Nucleus accumbens (tissue), 56 donors: ENCODE measurements at places on chromosomes 7 and 10.

GRCh38 chr7:139618482-139619366 is 95.2 kb downstream of the CLEC2L start:
- DNase-seq = no peak

DNA sequence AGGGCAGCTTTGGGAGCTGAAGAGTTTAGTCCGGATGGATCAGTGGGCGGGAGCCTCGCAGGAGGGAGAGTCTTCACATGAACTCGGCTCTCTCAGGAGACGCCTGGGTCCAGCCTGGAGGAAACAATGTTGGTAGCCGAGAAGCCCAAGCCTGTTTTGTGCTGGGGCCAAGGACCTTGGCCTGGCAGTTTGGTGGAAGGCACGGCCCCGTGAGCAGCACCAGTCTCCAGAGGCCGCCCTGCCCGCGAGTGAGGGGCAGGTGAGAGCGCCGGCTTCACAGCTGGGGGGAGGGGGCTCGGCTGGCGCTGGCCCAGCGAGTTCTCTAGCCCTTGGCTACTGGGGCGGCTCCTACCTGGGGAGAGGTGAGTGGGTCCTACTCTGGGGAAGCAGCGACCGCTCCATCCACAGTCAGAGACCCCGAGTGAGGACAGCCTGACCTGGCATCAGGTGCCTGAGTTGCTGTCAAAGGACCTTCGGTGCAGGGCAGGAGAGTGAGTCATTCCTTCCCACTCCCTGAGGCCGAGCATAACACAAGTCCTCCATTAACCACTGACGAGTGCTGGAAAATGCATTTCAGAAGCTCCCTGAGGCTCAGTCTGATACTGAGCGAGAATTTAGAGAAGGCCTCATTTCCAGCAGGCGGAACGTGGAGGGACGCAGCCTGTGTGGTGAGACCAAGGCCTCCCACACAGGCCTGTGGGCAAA is 89.3 kb upstream of the DIP2C start:
- DNase-seq = no peak

DNA sequence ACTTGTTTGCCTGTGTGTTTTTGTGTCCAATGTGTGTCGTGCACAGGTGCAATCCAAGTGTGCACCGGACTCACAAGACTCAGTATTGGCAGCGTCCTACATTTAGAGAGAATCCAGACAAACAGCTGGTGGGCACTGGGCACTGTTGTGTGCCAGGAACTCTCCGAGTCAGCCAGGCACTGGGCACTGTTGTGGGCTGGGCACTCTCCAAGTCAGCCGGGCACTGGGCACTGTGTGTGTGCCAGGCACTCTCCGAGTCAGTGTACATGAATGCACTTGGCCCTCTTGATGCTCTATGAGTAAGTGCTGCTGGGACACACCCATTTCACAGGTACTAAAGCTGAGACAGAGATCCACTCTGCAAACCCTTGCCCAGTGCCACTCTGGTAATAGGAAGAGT is 303.5 kb downstream of the PTPRN2 start:
- no peak for DNase-seq

DNA sequence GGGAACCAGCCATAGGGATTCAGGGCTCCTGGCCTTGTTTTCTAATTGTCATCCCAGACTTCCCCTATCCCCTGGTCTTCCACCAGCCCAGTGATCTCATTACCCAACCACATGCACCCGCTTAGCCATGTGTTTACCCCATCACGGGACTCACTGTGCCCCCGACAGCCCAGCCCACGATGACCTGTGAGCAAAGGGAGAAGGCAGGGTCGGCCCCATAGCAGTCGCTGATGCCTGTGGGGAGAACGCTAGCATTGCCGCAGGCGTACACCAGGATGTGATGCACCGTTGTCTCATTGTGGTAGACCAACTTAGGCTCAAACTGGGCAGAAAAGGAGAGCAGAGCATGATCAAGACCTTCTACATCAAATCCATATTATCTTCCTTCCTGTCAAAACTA is 14.0 kb downstream of the PRSS58 start:
- no peak for DNase-seq

- no peak for DNase-seq
Observed at GRCh38 chr10:30169342-30169741, 110.0 kb upstream of the JCAD start.

- DNase-seq = no peak
Observed at GRCh38 chr10:99914236-99914635, 95.5 kb downstream of the DNMBP start.

GRCh38 chr10:116840389-116841075 is 8.8 kb upstream of the ENO4 start:
- DNase-seq = no peak

GRCh38 chr10:123409426-123409825 is 255.2 kb downstream of the BUB3 start:
- DNase-seq = no peak

- no peak for DNase-seq
Observed at GRCh38 chr10:60257767-60258428, 131.8 kb downstream of the ANK3 start.

DNA sequence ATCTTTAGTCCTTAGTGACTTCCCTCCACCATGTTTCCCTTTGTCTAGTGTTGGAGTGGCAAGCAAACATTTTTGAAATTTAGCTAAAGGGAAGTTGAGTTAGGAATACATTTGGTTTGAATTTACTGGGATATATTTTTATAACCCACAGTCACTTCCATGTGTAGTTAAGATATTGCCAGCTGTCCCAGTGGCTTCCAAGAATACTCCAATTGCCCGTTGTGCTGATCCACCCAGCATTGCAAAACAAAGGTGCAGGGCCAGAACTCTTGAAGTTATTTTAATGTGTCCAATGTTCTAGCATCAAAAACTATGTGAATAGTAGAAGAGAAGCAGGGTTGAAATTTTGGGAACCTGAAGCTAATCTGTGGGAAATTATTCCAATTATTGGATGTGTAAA is 2.5 kb upstream of the P4HA1 start:
- DNase-seq = no peak

DNA sequence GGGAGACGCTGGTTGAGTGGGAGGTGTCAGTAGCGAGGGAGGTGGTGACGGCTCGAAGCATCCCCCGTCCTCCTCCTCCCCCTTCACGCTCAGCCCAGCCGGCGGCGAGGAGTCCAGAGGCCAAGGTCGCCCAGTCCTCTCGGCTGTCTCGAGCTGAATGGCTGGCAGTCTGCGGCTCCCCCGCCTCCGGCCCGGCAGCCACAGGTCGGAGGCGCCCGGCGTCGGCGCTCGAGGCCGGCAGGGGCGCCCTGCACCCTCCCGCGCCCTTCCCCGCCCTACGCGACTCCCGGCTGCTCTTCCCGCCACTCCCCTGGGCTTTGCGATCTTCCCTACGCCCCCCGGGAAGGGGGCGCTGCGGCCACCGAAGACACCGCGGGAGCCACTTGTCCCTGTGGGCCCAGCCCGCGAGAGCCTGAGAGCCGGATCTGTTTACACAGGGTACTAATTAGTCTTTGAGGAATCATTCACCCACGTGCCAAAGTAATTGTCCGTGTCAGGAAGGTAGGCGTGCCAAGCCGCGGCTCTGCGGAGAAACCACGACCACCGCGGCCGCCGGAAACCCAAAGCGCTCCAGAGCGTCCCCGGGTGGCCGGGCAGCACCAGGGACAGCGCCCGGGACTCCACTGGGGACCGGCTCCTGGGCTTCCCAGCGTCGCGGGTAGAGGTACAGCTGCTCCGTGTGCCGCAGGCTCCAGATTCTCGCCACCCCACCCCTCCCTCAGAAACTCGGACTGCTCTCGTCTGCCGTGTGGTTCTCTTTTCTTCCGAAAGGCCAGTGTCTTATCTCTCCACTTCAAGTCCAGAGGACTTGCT is at the start of gene NXPH1:
TSS of gene NXPH1 (plus strand) at position 133 of the 813 bp plus-strand sequence.
- DNase-seq = no peak

- DNase-seq = no peak
Observed at GRCh38 chr7:64997927-64998391, 7.1 kb upstream of the ZNF117 start.

DNA sequence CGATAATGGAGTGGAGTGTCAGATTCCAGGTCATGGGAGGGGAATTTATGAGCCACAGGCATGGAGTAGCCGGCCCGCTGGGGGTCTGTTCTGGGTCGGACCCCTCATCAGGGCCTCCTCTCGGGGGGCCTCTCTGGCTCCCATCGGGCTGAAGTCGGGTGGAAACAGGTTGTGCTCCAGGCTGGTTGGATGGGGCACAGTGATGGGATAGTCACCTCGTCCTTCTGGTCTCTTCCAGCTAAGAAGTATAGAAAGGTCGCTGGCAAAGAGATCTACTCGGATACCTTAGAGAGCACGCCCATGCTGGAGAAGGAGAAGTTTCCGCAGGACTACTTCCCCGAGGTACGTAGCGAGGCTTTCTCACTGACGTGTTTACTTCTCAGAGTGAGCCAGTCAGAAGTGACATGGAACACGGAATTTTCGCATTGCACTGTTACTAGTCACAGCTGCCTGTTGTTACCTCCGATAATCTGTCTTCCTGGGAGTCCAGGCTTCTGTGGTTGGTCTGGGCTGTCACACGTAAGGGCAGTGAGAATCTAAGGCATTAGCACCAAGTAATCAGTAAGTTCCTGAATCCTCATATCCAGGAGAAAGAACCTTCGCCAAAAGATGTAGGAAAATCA is 88.3 kb downstream of the NKX6-2 start:
- DNase-seq = no peak
